NCI-H1105 treated with DMSO at 0.1 percent for 48 hours (cell line): ENCODE measurements at places on chromosomes 13 and 19.

- DNase-seq: no peak
These were observed 11.7 kb upstream of the ADGRE5 start for GRCh38 chr19:14369399-14370168.

GRCh38 chr13:58480061-58480460 is 848.5 kb downstream of the PCDH17 start:
- no peak for DNase-seq

DNA sequence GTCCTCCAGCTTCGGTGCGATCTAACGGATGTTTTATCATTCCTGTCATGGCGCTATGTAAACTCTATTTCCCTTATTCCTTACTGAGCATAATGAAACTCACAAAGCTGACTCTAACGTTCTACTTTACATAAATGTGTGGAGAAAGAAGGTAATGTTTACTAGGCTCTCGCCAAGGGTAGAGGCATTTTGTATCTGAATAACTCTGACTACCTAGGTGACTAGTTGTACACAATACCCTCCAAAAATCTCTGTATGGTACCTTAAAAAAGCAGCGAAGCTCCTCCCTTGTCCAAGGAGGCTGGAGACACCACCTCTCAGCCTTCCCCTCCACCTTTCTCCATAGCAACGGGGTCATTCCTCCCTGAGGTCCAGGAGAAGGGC is 316 bp upstream of the ZNF530 start:
- DNase-seq: no peak

DNA sequence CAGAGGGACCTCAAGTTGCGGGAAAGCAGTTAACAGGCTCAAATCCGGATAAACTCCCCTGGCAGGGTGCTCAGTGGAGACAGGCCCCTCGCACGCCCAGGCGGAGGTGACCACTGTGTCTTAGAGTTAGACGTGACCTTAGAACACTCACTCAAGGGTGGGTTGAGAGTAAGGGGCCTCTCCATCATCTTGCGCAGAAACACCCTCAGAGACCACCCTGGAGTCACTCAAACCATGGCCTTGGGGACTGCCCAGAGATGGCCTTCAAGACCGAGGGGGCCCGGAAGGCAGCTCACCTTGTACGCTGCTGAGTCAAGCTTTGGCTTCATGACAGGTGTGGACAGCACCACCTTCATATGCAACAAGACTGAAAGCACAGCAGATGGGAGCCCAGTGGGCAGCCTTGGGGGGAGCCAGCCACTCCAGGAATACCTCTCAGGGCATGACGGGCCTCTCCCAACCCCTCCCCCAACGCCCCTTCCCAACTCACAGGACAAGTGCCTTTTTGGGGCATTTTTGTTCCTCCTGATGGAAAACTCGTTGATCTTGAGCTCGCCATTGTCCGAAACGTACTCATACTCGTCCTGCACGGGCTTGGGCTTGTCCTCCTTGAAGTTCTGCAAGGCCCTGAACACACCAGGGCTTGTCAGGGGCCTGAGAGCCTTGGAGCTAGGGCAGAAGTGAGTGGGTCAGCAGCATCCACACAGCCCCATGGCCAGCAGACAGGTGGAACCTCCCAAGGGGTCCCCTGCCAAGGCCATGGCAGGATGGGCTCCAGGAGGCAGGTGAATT is 229.2 kb downstream of the TUBA3C start:
- DNase-seq: no peak

DNA sequence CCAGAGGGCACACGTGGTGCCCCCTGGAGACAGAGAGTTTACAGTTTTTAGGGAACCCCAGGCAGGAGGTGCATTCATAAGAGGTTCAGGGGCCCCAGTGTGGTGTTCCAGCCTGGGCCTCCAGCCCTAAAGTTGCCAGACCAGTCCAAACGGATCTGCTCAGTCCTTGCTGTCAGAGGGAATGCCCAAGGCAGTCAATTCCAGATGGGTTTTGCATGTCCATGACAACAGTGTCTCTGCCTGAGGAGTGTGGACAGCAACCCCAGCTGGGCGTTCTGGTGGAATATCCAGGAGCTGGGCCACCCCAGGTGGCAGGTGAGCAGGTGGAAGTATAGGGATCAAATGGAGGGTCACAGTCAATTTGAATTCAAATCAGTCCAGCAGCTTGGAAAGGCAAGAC is 25.3 kb downstream of the FBXO27 start:
- no peak for DNase-seq

DNA sequence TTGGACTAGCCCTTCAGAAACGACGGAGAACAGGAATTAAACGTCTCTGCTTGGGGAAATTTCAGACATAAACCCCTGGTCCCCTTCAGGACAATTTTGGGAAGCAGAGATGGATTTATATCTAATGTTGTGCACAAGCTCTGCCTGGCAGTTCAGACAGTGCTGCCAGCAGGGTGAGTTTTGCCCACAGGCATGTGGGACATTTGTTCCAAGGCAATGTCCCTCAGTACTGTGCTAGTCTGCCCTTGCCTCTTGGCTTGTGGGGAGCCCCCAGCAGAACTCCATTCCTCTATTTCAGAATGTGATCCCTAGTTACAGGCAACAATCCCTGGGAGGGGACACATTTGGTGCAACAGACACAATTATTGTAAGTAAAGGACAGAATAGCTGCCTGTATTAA is 76.5 kb upstream of the GPR12 start:
- DNase-seq: no peak

GRCh38 chr19:50147462-50148423 is 15.3 kb downstream of the IZUMO2 start:
- peak; percentile 92 for DNase-seq

GRCh38 chr13:24217601-24218281 is 57.2 kb downstream of the SPATA13 start:
- DNase-seq: no peak

GRCh38 chr13:61774903-61775302 is 359.3 kb upstream of the PCDH20 start:
- no peak for DNase-seq

GRCh38 chr13:52925775-52926285 is 77.4 kb upstream of the PCDH8 start:
- peak; percentile 88 for DNase-seq

GRCh38 chr13:109842212-109842920 is 56.0 kb upstream of the IRS2 start:
- DNase-seq: no peak

DNA sequence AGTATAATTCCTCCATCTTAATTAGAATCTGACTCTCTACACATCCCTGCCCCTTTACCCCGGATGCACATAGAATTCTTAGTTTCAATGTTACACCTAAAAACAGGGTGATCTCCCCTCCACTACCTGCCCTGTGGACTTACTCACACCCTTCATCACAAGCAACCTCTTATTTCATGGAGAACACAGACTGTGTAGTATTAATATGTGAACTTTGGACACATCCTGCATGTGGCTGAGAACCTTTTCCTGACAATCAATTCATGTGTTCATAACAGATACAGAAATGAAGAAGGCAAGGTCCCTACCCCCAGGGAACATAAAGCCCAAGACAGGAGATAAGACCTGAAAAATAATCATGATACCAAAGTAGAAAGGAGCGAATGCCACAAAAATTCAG is 11.8 kb downstream of the CEACAM6 start:
- no peak for DNase-seq

DNA sequence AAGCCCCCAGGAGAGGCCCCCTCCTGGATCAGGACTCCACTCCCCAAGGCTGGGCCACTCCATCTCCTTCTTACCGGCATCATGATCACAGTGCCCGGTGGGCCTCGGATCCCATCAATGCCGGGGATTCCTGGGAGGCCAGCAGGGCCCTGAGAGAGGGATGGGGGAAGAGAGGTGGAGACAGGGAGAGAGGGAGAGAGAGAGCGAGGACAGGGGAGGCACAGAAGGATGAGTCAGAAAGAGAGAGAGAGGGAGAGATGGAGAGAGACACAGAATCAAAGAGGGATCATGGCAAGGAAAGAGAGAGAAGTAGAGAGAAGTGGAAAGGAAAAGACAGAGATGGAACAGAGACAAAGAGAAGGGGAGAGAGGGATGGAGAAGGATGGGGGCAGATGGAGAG is 13.8 kb downstream of the COL5A3 start:
- no peak for DNase-seq
